ENCODE measurements at places on chromosomes 5 and 9.

DNA sequence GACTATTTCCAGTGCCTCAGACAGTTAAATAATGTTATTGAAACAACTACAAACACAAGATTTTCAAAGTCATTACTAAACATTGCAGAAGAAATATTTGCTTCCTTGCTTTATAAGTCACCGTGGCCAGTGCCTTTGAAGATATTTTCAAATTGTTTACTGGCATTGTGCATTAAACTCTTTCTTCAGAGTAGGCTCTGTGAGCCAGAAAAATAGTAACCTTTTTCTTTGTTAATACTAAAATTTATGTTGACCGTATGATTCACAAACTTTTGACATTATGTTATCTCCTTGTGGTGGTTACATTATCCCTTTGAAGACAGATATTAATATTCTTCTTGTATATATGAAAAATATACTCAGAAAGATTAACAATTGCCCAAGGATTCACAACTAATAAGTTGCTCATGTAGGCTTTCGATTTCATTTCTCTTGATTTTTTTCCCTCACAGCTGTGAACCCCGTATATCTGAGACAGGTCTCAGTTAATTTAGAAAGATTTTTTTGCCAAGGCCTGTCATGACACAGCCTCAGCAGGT is 140.1 kb downstream of the NR3C1 start:
- no peak for DNase-seq

DNA sequence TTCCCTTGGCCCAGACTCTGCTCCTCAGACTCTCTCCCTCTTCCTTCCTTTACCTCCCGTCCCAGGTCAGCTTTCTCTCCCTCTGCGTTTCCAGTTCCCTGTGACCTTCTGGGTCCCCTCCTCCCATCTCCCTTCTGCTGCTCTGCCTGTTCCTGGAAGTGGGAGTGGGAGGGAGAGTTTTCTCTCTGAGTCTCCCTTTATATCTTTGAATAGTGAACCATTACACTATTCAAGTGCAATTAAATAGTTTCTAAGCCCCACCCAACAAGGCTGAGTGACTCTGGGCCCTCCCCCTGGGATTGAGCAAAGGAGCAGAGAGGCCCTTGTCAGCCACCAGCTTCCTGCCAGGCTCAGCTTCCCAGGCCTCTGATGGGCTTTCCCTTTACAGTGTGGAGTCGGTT is 34.8 kb downstream of the THBS4 start:
- no peak for DNase-seq

DNA sequence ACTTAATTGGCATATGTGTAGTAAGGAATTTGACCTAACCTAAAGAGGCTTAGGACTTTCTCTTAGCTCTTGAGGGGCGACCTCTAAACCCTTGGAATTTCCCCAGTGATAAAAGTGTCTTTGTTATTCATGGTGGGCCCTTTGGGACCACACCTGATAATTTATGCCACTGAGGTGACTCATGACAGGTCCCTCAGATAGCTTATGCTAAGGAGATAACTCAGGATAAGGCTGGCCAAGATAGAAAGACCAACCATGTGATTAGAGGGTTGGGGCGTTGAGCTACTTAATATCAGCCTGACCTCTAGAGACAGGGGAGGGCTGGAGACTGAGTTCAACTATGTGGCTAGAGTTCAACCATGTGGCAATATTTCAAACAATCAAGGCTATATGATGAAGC is 218.1 kb downstream of the AP3B1 start:
- DNase-seq: no peak

DNA sequence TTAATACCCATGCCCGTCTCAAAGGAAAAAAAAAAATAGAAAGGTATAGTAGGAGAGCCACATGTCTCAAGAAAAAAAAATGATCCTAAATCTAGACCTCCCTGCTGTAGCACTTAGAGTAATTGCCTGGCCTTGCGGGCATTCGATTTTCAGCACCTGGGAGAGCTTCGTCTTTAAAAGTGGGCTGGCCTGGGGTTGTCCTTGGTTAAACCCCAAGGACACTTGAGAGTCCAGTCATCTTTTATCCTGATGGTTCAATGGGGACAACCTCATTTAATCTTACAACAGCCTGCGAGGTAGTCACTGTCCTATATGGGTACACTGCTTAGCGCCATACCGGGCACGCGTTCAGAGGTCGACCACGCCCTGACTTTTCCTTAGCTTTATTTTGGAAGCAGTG is 60.1 kb downstream of the MAT2B start:
- no peak for DNase-seq

- DNase-seq: no peak
Observed at GRCh38 chr5:75843319-75843718, 126.1 kb upstream of the POC5 start.

DNA sequence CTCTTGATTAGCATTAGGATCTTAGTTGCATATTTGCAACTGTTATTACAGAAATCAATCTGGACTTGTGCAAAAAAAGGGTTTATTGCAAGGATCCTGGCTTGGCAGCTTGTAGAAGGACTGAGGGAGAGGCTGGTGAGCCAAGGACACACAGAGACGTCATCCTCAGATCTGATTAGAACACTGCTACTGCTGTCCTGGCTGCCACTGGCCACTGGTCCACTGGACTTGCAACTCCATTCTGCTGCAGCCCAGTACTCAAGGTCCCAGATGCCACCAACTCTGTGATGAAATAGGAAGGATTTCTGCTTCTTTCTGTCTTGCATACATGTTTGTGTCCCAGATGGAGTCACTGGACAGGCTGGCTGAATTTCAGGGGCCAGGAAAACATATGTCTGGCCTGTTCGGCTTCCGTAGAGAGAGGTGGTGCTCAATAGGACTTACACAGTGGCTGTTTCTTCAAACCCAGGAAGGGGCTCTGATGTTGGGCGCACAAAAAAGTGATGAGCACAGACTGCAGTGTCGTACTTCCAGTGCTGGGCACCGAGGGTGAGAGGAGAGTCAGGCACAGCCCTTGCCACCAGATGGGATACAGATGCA is 68.9 kb upstream of the SH3PXD2B start:
- DNase-seq: no peak

GRCh38 chr5:5221724-5222123 is 81.6 kb downstream of the ADAMTS16 start:
- DNase-seq: peak; percentile 60

Data from SJSA1 (cell line).